A549 treated with Mapracorat at 1 μM for 4 hours (cell line): ENCODE measurements at places on chromosomes 7 and 10. TPM values are rescaled to one million over a fixed set of nuclear protein-coding genes. Genes with fewer than 3 reads are reported as not detected.

CTAGE6 gene
- total RNA-seq = 0.05 to 0.07 TPM in 2 of 5 replicates, not detected in the others

TCAF2 gene
- total RNA-seq = 0.80 to 1.3 TPM (median 1.0 TPM) in 5 replicates

CDK14 gene
- total RNA-seq = 0.14 to 0.48 TPM (median 0.32 TPM) in 5 replicates

MMRN2 gene
- total RNA-seq = 0.73 to 1.6 TPM (median 0.98 TPM) in 5 replicates

ITIH2 gene
- 0.23 to 0.31 TPM (median 0.28 TPM) in 5 replicates for total RNA-seq

CALN1 gene
- not detected in 5 replicates for total RNA-seq

TUBAL3 gene
- total RNA-seq = 0.26 to 0.49 TPM (median 0.30 TPM) in 4 of 5 replicates, not detected in the other

EIF4H gene
- 298 to 323 TPM (median 306 TPM) in 5 replicates for total RNA-seq

OR9A2 gene
- not detected in 5 replicates for total RNA-seq

TMEM229A gene
- total RNA-seq = not detected in 5 replicates

LHFPL3 gene
- not detected in 5 replicates for total RNA-seq

CRHR2 gene
- 0.05 to 0.08 TPM (median 0.05 TPM) in 4 of 5 replicates, not detected in the other for total RNA-seq

ZNF438 gene
- total RNA-seq = 1.4 to 2.1 TPM (median 1.8 TPM) in 5 replicates

UPK3B gene
- total RNA-seq = 10.7 to 19.4 TPM (median 17.7 TPM) in 5 replicates

ZNF783 gene
- 4.9 to 6.7 TPM (median 6.3 TPM) in 5 replicates for total RNA-seq

CYP26A1 gene
- 1.7 to 3.0 TPM (median 2.5 TPM) in 5 replicates for total RNA-seq

FLNC gene
- 3.6 to 5.7 TPM (median 3.8 TPM) in 5 replicates for total RNA-seq

PNLIP gene
- total RNA-seq = 0.11 to 0.12 TPM in 2 of 5 replicates, not detected in the others

CLDN3 gene
- total RNA-seq = 1.7 to 3.9 TPM (median 3.5 TPM) in 5 replicates

ANTXRL gene
- 0.17 to 0.39 TPM (median 0.24 TPM) in 3 of 5 replicates, not detected in the others for total RNA-seq

ANKRD30A gene
- 0.39 to 1.2 TPM (median 1.1 TPM) in 5 replicates for total RNA-seq

GDF10 gene
- total RNA-seq = 0.06 to 0.07 TPM in 2 of 5 replicates, not detected in the others

SVOPL gene
- not detected in 5 replicates for total RNA-seq

MNX1 gene
- 3.0 to 5.8 TPM (median 5.5 TPM) in 5 replicates for total RNA-seq

SPDYE8 gene
- total RNA-seq = not detected in 5 replicates

AMPH gene
- 0.05 to 0.13 TPM (median 0.11 TPM) in 4 of 5 replicates, not detected in the other for total RNA-seq

TLX1 gene
- total RNA-seq = not detected in 5 replicates

CASD1 gene
- 6.5 to 11.6 TPM (median 9.7 TPM) in 5 replicates for total RNA-seq

NUDT1 gene
- total RNA-seq = 88.2 to 109 TPM (median 102 TPM) in 5 replicates

TMEM26 gene
- 0.05 to 0.13 TPM (median 0.09 TPM) in 4 of 5 replicates, not detected in the other for total RNA-seq

ZNF467 gene
- total RNA-seq = 0.86 to 2.1 TPM (median 1.5 TPM) in 5 replicates

VENTX gene
- total RNA-seq = not detected in 5 replicates

ASIC3 gene
- 7.7 to 11.7 TPM (median 8.7 TPM) in 5 replicates for total RNA-seq

NEUROG3 gene
- not detected in 5 replicates for total RNA-seq

CPEB3 gene
- 0.21 to 0.41 TPM (median 0.32 TPM) in 5 replicates for total RNA-seq

GRB10 gene
- total RNA-seq = 52.7 to 65.3 TPM (median 64.7 TPM) in 5 replicates
